ENCODE measurements at places on chromosomes 7 and 10.

GRCh38 chr10:86744067-86744725, 12.2 kb upstream of the BMPR1A start:
- DNase-seq: no peak

- DNase-seq: peak; percentile 16
These were observed 442.9 kb downstream of the AUTS2 start for GRCh38 chr7:70040970-70041766.

DNA sequence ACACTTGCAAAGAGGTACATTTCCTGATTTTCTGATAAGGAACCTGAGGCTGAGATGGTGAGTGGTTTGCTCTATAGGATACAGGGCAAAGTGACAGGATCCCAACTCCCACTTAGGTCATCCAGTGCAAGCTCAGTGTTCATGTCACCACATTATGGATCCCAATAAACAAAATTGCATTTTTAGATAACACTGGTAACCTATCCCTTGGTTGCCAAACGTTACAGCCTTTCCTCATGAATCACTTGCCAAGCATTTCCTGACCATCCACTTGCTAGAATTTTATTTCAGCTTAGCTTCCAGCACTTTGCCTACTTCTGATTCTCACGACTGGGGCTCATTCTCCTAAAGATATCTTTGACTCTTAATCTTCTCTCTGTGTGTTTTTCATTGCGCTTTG, 131.4 kb upstream of the ODAD2 start:
- no peak for DNase-seq

DNA sequence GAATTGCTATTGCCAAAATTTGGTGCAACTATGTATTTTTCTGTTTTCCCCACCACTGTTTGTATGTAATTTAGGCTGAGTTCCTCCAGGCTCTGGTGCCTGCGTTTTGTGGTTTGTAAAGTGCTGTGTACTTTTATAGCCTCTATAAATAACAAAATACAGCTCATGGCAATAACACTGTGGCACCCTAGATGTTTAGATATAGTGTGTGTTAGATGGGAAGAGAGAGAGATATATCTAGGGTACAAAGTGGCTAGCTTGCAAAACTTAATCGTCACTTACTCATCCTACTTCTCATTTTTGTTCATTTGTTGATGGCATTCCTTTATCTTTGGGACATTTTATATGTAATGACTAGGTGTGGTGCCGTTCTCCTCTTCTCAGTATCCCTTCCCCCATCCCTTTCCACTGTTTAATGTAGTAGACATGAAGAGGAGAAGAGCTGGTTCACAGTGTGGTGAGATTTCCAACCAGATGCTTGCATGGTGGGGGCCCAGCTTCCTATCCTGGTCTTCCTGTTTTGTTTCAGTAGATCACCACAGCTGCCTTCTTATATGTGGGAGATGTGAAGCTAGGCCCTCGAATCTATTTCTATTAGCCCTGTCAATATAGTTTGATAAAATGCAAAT, 115.0 kb downstream of the SND1 start:
- no peak for DNase-seq

DNA sequence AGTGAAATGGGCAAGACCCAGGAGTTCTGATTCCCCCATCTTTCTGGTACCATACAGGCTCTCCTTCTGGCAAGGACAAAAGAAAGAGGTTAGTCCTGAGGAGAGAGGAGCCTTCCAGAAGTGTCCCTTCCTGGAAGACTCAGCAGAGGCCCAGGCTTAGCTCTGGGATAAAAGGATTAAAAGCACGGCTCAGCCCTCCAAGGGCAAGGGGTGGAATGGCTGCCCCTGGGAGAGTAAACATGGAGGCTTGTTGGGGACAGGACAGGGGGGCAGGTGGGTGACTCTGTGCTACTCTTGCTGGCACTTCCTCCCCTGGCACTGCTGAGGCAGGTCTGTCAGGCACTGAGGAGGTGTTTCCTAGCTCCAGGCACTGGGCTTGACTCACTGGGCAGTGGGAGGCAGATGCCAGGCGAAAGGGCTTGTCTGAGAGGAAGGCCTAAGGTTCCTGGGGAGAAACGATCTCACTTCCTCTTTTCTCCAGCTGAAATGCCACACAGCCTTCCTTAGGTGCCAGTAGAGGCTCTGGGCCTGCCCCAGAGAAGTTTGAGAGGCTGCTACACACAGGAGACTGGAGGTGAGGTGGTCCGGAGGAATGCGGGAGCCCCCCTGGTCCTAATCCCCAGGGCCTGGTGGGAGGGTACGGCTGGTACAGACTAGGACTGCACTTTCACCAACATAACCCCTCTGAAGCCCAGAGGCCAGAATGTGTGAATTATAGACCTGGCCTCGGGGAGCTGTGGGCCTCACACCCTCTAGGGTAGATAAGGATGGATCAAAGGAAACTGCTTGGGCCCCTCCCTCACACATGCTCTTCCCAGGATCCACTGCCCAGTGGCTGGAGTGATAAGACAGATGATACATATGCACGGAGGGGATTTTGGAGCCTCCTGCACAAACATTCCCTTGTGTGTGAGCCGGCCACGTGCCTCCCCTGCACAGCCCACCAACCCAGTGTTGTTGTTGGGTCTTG, 63.2 kb upstream of the PODXL start:
- DNase-seq: no peak

DNA sequence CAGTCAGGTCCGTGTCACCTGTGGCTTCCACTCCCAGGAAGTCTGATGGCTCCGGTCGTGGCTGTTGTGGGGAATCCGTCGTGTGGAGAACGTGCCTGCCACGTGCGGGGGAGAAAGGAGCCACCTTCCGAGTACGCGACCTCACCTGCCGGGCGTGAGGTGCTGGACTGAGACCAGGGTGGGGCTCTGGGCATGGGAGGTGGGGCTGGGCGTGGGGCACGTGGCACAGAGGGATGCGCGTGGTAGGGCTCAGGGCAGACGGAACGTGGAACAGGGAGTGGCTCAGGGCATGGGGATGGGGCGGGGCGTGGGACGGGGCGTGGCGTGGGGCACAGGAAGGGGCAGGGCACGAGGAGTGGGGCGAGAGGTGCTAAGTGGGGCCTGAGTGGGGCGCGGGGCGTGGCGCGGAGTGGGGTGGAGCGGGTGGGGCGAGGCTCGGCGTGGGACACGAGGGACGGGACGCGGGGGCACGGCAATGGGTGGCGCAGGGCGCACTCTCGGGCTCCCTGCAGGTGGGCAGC, 64.8 kb downstream of the C10orf143 start:
- no peak for DNase-seq

DNA sequence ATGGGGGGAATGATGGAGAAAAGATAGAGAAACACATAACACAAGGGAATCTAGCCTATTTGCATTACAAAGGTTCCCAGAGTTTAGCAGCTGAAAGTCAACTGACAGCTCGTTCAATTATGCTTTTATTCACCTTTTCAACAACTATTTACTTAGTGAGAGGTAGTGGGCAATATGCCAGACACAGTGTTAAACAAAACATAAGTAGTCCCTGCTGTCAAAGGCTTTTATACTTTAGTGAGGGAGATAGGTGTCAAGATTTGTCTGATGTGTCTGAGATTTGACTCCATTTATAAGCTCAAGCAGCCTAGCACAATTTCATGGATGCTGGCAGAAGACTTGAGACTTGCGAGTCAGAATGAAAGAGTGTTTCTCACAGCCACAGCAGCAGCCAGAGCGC, 549.0 kb upstream of the VSTM2A start:
- no peak for DNase-seq

DNA sequence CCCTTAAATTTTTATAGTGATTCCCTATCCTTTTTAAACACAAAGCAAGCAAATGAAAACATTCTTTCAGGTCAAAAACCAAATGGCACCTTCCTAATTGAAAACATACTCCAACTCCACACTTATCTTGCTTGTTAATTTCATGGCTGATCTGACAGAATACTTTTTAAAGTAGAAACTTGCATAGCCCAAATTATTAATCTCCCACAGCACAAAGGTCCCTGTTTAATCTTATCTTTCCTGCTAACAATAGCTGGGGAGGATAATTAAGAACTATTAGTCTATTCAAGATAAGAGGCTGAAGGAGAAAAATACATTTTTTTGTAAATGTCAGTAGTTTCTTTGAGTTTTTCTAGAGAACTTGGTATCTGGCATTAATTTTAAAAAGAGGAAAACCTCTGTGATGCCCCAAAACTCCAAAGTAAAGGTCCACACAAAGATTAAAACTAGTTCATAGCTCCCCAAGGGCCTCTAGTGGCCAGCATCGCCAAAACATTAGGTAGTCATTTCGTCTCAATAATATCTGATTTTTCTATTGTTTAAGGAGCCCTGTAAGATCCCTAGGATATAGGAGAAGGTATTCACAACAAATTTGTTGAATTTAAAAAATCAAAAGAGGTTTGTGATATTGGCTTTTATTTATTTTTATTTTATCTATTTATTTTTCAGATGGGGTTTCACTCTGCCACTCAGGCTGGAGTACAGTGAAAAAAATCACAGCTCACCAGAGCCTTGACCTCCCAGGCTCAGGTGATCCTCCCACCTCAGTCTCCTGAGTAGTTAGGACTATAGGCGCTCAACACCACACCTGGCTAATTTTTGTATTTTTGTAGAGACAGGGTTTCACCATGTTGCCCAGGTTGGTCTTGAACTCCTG, 14.7 kb downstream of the CDNF start:
- no peak for DNase-seq

- no peak for DNase-seq
These were observed 7.9 kb downstream of the HSPB1 start for GRCh38 chr7:76310102-76310957.

DNA sequence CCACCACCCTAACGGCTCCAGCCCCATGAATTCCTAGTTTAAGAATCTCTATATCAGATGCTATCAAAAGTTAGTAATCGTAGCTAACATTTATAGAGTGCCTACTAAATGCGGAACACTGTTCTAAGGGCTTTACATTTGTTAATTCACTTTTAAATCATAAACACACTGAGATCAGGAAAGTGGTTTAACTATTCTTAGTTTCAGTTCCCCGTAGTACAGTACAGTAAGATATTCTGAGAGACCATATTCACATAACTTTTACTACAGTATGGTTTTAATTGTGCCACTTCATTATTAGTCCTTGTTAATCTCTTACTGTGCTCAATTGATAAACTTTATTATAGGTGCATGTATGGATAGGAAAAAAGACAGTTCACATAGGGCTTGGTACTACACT, 22.5 kb downstream of the SYPL1 start:
- no peak for DNase-seq

- no peak for DNase-seq
These were observed 1196.2 kb upstream of the C7orf33 start for GRCh38 chr7:147394329-147394728.

- DNase-seq: no peak
These were observed 1.8 kb downstream of the CCDC6 start for GRCh38 chr10:59904426-59905065.

- peak; percentile 54 for DNase-seq
These were observed 480.6 kb downstream of the IPMK start for GRCh38 chr10:57786850-57787750.

DNA sequence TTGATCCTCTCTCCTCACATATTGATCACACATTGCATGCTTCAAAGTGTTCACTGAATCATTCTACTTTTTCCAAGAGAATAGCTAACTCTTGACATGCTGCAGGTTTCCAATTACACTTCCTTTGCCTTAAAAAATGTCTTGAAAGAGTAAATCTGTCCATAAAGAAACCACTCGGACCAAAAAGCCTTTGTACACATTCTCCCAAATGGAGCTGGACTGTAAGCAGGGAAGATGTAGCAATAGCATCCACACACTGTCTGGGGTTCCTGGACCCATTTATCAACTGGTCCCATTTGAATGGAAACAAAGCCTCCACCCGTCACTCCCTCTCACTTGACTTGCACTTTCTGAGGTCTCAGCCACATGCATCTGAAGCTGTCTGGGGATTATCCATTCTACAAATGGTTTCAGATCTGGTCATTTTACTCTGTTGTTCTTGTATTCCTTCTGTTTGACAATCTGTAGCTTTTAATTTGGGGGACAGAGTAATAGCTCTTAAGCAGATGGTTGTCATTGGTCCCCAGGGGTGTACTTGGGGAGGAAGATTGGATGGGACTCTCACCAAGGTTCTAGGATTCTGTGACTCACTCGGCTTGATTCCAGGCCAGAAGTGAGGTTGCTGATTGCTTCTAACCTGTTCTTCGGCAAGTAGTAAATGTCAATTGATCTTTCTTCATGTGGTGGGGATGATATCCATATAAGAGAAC, 203.5 kb downstream of the HIBADH start:
- DNase-seq: no peak

- DNase-seq: no peak
These were observed 5.6 kb upstream of the MUC3A start for GRCh38 chr7:100943693-100944092.

GRCh38 chr7:4878336-4879335, 4.9 kb downstream of the RADIL start:
- DNase-seq: no peak

- DNase-seq: no peak
These were observed 411.0 kb upstream of the FOXK1 start for GRCh38 chr7:4270941-4271715.

- DNase-seq: no peak
These were observed 108.1 kb downstream of the GLRX3 start for GRCh38 chr10:130244031-130244927.

GRCh38 chr7:55469721-55470120, 102.6 kb downstream of the VOPP1 start:
- no peak for DNase-seq

GRCh38 chr10:120400601-120401000, 56.4 kb upstream of the PLPP4 start:
- no peak for DNase-seq

GRCh38 chr7:9945131-9945530, 1028.5 kb upstream of the PHF14 start:
- DNase-seq: no peak

- no peak for DNase-seq
These were observed 9.0 kb downstream of the SLC16A12 start for GRCh38 chr10:89526358-89526757.

GRCh38 chr7:24192691-24193090, 91.3 kb upstream of the NPY start:
- DNase-seq: no peak

- peak; percentile 30 for DNase-seq
These were observed 25.2 kb upstream of the OPTN start for GRCh38 chr10:13074563-13075451.

DNA sequence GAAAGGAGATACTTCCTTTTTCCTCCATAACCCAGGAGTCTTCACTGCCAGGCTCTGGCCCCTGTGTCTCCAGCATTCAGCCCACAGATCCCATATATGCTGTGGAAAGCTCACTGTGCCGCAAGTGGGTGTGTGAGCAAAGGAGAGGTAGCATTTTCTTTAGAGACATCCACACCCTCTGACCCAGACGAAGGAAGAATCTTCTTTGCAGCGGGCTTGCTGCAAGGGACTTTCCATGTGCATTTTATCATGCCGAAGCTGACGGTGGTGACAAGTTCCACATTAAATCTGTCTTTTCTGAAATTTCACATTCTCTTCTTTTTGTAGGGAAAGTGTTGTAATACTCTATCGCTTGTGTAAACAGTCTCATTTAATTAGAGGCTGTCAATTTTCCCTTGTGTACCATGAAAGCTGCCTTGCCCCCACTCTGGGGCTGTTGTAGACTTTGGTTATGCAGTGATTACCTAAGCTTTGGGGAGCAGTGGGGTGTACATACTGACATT, 409.5 kb downstream of the SUGCT start:
- DNase-seq: no peak

- DNase-seq: no peak
These were observed 41.7 kb upstream of the TOMM7 start for GRCh38 chr7:22864301-22864700.
